COR-L47 (cell line): ENCODE measurements at places on chromosomes 12 and 14.

DNA sequence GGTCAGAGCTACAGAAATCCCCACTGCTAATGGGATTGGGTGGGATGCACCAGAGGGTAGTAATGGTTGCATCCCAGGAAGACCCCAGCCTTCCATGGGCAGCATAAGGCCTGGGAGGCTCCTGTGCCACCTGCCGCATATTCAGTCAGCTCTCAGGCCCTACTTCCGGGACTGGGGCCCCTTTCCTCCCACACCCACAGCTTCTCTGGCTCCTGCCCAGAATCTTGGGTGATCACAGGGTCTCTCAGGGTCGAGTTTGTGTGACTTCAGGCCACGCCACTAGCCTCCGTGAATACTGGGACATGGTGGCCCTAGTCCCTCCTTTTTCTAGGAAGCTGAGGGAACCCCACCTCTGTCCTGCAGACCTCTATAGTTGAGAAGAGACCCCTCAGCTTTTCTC is 66.8 kb upstream of the RIN3 start:
- no peak for DNase-seq

- no peak for DNase-seq
Observed at GRCh38 chr12:69886109-69886508, 61.1 kb downstream of the MYRFL start.

- DNase-seq: no peak
Observed at GRCh38 chr12:65960820-65961189, 136.5 kb downstream of the HMGA2 start.

DNA sequence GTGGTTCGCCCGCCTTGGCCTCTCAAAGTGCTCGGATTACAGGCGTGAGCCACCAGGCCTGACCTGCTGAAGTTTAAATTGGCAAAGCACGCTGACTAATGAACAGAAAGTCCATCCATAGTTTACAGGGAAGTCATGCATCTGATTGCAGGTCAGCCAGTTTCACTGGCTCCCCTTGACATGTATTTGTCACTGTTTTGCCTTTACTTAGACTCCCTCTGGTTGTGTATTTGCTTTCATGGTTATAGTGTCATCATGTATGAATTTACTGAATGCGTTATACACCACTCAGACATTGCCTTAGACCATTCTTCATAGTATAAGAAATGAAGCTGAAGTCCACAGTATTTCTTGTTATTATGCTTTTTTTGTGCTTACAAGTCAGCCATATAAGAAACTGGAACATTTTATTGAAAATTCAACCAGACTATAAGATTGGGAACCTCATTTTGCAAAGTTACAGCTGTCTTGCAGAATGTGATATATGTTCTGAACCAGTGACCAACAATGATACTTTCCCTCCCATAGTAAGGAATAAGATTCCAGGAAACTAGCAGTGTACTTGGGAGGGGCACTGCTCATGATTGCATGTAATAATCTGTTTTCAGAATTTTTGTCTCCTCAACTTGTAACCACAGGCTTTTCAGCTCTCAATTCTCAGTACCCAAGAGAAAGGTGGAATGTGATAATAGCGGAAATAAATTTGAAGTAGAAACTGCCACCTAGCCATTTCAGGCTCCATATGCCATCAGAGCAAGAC is 51.9 kb upstream of the ATF7IP start:
- DNase-seq: no peak

DNA sequence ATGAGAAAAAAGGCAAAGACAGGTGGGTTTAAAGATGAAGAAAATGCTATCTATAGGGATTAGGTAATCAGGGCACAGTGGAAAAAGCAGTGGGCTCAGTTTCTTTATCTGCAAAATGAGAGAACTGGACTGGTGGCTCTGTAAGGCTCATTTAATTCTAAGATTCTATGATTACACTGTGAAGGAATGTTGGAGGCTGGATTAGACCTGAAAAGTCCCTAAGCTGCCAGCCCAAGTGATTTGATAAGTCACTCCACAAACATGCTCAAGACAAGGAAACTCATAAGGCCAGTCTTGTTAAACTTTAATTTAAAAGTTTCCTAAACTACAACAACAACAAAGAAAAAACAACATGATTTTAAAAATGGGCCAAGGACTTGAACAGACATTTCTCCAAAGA is 75.1 kb downstream of the DCAF5 start:
- no peak for DNase-seq

GRCh38 chr12:25208554-25208953 is 13.5 kb downstream of the ETFRF1 start:
- no peak for DNase-seq

GRCh38 chr14:100830681-100831080 is 4.8 kb downstream of the MEG3 start:
- no peak for DNase-seq

- no peak for DNase-seq
Observed at GRCh38 chr14:104937694-104938365, 13.2 kb downstream of the PLD4 start.

DNA sequence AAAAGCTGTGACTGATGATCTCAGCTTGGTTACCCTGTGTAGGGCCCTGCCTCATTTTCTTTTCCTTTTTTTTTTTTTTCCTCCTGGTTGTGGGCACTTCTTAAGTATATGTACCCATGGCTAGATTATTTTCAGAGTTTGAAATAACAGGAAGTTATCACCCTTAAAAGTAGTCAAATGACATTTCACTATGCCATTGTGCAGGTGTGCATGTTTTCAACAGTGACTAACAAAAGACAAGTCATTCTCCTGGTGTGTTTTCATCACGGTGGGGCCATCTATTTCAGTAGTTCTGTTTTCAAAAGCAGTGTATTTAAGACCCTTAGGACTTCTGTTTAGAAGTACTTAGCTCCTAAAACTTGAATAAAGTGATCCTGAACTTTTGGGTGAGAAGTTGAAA is 15.0 kb downstream of the GABARAPL1 start:
- no peak for DNase-seq

DNA sequence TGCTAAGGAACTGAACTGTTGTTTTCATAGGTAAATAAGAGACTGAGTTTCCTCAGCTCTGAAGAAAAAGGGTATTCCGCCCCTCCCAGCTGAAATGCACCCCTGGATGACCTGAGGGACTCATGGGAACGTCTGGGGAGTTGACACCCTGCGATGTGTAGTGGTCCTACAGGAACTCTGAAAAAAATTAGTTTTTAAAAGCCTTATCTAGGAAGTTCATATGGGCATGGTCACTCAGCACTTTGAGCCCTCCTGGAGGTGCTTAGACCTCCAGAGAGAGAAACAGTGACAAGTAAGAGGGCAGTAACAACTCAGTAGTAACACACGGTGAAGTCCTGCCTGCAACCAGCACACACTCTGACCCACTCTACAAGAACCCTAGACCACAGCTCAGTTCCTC is 91.2 kb upstream of the CNOT2 start:
- no peak for DNase-seq

DNA sequence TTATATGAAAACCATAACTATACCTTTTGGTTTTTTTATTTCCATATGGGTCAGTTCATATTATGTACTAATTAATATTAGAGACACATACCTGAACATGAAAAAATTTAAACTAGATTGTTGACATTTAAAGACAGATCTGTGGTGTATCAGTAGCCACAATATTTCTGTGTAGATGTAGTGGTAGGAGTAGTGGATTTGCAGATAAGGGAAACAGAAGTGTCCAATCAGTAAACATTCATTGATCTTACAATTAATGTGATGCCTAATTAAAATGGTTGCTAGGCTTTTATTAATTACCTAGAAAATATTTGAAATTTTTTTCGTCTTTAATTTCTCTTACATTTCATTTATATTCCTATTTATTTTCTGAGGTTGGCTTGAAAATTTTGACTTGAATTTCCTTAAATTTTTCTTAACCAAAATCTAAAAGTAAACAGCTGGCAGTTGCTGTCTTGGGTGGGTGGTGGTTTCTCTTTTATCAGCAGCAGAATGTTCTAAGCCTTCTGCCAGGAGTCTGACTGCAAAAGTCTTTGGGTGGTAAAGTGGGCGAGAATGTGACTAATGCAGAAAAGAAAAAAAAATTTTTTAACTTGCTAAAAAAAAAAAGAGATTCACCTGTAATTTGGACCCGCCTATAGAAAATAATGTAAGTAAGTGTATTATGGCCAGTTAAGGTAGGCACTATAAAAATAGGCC is 2.4 kb downstream of the FGFR1OP2 start:
- no peak for DNase-seq
